ENCODE measurements at places on chromosomes 3 and 15.
A peak's percentile ranks its signal among the peaks of the same experiment; 100 is the strongest.

DNA sequence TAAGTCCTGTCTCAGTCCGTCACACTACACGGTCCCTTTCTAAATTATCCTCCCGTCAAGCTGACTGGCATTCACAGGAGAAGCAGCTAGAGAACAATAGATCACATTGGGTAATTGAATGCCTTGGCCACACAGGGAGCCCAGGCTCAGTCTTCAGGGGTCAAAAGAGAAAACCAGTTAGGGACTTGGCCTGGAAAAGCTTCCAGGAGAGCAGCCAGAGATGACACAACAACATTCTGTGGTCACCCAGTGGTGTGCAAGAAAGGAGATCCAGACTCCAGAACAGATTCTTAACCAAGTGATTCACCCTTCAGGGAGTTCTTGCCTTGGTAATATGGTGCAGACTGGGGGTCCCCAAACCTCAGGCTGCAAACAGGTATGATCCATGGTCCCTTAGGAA is 15.9 kb downstream of the ARHGAP31 start:
- DNase-seq = no peak

DNA sequence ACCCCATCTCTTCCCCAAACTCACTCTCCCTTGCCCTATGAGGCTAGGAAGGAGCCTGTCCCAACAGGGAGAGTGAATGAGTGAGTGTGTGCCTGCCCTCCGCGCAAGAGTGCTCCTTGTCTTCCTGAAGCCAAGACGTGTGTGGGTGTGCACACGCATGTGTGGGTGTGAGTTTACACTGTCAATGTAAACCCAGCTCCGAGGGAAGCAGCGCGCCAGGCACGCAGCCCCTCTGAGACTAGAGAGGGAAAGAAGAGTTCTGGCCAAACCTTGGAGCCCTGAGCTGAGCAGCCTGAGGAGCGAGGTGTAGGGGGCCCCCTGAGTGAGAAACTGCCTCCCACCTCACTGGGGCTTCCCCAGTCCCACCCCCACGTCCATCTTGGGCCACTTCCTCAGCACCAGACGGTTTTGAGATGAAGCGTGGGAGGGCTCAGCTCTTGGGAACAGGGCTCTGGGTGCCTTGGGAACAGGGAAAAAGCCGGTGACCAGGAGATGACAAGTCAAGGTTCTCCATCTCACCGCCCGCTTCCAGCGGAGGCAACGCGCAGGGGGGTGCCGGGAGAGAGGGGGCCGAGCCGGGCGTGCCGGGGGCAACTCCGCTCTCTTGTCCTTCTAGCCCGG is 5.1 kb downstream of the MECOM start:
- DNase-seq = no peak

- DNase-seq = peak; percentile 2
Observed at GRCh38 chr3:142180761-142181362, 31.5 kb upstream of the TFDP2 start.

- no peak for DNase-seq
Observed at GRCh38 chr3:131371688-131372066, 9.9 kb upstream of the NUDT16 start.

DNA sequence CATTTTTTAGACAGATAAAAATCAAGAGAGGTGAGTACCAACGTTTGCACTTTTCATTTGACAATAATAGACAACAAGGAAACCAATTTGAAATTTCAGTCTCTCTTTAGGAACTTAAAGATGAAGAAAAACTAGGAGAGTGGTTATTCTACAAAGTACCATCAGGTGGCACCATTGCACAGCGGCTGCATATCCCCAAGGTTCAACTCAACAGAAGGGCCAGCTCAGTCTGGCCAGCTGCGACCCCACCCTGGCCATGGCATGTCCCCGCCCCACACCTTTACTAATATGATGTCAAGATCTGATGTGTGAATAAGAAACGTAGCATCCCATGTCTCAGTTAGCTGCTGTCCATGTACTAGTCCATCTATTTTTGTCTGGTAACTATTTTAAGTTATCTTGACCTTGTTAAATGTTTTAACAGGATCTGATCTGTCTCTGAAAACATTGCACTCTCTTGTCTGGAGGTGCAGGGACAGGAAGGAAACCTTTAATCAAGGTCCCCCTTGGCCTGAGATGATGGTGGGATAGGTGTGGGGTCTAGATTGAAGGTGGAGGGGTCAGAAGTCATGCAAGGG is 35.5 kb upstream of the CGNL1 start:
- peak; percentile 27 for DNase-seq

- no peak for DNase-seq
Observed at GRCh38 chr15:53448232-53449015, 311.0 kb downstream of the WDR72 start.

DNA sequence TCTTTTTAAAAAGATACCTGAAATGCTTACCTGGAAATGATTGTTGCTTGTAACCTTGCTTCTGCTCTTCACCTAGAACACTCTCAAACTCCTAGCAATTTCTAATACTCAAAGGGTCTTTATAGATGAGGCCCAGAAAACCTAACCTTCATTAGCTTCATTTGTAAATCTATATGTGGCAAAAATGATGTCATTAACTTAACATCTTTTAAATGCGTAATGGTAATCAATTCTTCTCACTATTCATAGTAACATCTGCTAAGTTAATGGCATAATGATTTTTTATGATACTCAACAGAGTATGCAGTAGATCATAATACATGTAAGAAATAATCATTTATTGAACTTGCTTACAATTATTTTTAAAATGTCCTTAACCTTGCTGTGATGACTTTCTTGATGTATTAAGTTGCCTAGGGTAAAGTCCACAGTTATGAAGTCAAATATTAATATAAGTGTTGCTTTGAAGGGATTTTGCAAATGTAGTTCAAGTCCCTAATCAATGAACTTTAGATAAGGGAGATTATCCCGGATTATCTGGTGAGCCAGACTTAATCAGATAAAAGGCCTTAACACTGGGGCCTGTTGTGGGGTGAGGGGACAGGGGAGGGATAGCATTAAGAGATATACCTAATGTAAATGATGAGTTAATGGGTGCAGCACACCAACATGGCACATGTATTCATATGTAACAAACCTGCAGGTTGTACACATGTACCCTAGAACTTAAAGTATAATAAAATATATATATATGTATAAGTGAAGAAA is 10.1 kb upstream of the SERPINI2 start:
- DNase-seq = no peak

DNA sequence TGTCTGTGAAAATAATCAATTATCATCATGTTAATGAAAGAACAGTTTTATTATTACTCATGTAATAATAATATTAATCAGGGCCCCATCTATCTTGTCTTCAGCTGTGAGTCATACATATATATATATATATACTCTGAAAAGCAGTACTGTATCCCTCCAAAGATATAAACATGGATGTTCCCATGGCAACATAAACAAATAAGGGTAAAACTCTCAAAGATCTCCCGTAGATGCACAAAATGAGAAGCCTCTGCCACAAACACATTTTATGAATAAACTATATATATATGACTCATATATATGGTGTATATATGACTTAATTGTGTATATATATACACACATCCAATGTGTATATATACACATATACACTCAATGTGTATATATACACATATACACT is 163.8 kb upstream of the ARHGEF26 start:
- DNase-seq = no peak

DNA sequence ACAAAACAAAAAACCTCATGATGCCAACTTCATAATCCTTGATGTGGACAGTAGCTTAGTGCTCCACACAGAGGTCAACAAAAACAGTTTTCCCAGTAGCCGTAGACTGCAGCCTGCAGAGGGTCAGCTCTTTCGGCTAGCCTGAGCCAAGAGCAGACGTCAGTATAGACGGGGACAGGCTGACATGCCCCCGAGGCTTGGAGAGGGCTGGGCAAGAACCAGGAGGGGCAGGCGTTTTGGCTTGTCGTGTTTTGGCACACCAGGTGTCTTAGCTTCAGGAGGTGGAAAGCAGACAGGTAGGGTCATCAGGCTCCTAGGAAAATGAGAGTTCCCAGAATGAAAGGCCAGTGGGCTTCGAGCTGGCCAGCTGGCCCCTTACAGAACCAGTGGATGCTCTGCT is 21.8 kb downstream of the CAND2 start:
- DNase-seq = no peak

- peak; percentile 23 for DNase-seq
Observed at GRCh38 chr3:53744351-53744750, 101.9 kb downstream of the CHDH start.

DNA sequence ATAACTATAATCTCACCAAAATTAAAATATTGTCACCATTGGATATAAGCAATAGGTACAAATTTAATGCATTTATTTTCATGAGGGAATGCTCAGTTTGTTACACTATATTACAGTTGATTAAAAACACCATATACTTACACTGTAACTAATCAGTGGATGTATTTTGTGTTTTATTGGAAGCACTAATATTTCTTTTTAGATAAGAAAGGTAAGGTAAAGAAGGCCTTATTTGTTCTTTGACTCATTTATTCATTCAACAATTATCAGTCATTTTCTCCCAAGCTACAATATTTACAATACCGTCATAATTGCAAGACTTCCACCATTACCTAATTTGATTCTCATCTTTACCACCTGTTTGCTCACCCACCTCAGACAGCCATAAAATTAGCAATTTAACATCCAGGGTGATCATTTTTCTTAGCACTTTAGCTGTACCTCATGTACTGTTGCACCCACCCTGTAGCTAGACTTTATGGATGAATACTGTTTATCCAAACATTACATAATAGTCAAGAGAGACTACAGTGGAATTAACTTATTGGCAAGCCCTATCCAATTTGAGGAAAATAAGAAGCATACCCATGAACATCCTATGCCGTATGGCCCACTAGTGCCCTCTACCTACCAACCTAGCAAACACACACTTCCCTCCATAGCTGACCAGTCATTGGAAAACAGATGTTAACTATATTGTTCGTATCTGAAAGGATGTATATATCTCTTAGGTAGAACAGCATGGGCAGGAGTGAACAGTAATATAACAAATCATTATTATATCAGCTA is 229.6 kb downstream of the BBX start:
- no peak for DNase-seq

GRCh38 chr15:100922192-100923040 is 3.3 kb downstream of the LRRK1 start:
- no peak for DNase-seq

GRCh38 chr3:82080261-82080660 is 318.8 kb upstream of the GBE1 start:
- no peak for DNase-seq

DNA sequence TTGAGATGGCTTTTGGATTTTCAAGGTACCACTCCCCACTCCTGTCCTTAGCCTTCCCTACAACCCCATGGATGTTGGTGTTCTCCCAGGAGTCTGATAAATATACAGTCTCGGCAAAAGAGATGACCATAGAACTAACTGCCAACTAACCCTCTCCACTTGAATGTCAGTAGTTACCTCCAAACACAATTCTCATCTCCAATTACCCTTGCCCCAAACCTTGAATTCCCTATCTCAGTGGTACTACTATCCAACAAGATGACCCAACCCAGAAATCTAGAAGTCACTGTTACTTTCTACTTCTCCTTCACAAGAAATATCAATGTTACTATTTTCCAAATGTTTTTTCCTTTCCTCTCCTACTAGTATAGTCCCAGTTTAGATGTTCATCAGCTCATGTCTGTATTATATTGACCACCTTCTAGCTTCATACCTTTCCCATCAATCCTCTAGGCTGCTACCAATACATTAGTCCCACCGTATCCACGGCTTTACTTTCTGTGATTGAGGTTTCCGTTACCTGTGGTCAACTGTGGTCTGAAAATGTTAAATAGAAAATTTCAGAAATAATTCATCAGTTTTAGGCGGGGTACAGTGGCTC is 38.1 kb downstream of the PIGB start:
- DNase-seq = no peak

GRCh38 chr3:64140651-64141050 is 84.6 kb downstream of the PRICKLE2 start:
- no peak for DNase-seq

DNA sequence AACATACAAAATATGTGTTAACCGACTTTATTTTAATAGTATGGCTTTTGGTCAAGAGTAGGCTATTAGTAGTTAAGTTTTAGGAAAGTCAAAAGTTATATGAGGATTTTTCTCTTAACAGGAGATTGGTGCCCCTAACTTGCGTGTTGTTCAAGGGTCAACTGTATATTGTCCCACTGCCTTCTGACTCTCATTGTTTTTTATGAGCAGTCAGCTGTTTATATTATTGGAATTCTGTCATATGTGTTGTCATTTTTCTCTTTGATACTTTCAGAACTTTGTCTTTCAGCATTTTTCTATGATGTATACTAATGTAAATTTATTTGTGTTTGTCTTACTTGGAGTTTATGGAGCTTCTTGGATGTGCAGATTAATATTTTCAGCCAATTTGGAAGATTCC is 142.1 kb upstream of the CMC1 start:
- no peak for DNase-seq

GRCh38 chr15:64991536-64992135 is 1.9 kb upstream of the SPG21 start:
- DNase-seq = no peak

DNA sequence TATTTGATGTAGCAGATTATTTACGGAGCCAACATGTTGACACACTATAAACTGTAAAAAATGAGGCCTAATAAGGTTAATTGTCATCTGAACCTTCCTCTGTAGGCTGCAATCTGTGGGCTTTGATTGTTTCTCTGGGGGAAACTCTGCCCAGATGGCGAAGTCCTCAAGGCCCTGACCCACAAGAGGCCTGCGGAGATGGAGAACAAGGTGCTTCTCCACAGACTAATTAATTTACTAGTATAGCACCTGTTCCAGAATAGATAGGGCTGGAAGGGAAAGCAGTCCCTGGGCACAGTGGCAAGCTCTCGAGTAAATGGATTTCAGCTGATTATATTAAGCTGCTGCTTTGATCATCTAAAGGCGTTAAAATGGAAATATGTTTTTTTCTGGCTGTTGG is 338.8 kb upstream of the DNAJC19 start:
- no peak for DNase-seq

- DNase-seq = no peak
Observed at GRCh38 chr3:146780251-146780650, 175.1 kb upstream of the PLSCR5 start.

DNA sequence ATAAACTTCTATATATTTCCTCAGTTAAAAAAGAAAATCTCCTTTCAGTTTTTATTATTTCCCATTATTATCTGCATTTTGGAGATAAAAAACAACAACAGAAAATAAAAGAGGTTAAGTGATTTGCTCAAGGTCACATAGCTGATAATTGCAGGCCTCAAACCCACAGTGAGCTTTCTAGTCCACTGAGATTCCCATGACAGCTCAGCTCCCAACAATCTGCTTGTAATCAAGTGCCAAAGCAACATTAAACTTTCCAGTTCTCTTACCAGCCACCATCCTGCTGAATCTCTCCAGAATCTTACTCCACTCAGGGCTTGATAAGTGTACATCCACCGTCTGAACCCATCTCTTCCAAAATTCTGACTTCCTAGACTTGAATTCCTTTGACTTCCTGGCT is 318.2 kb upstream of the SEMA6D start:
- DNase-seq = no peak

- DNase-seq = no peak
Observed at GRCh38 chr3:10933021-10933420, 59.5 kb upstream of the SLC6A1 start.

- DNase-seq = no peak
Observed at GRCh38 chr3:133855002-133855370, 40.7 kb downstream of the RAB6B start.
